BJ (cell line): ENCODE measurements at places on chromosomes 6 and 20. TPM values are rescaled to one million over a fixed set of nuclear protein-coding genes. Genes with fewer than 3 reads are reported as not detected.

DNA sequence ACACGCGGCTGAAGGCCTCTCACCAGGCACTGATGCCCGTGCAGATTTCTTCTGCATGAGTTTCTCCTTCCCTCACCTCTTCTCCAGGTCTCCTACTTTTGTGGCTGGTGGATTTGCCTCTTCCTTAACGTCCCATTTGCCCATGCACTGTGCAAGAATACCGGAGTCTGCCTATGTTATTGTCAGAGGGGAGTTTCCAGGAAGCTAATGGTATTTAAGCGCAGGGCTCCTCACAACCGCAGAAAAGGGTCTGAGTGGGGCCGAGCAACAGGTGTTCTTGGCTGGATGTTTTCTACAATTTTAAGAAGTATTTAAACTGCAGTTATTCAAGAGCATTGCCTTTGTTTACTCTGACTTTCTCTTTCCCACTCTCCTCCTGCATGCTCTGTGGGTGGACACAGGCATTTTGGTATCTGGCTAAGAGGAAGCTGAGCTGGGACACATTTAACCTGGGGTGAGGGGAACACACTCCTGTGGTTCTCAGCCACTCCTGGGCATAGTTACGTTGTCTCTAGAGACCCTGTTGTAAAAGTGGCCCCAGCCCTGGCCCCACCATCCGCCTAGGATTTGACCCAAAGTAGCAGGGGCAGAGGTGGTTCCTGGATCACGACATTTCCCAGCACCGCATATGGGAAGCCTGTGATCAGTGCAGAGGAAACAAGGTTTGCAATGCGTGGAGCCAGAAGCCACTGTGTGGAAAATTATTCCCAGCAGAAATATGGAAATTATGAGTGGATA lies 34.4 kb downstream of the GGTLC1 start:
- no peak for DNase-seq

- DNase-seq, result peak; percentile 19
Observed at GRCh38 chr6:81950877-81951276, 198.4 kb upstream of the TENT5A start.

- DNase-seq, result no peak
Observed at GRCh38 chr20:40016392-40016791, 672.6 kb downstream of the MAFB start.

DNA sequence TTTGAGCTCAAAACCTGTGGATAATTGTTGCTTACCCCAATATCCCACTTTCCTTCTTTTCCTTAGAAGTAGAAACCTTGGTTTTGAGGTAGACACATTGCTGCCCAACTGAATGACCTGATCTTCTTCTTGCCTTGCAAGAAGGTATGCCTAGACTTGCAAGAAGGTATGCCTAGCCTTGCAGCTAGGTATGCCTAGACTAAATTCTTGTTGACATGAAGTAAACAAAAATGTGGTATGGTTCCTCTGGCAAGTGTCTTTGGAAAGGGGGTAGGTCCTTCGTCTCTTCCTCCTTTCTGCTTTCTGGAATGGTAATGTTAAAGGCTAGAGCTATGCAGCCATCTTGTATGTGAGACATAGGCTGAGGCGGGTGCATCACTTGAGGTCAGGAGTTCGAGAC lies 129.2 kb downstream of the GMPR start:
- DNase-seq, result no peak

- DNase-seq, result no peak
Observed at GRCh38 chr6:158752613-158753012, 66.6 kb downstream of the EZR start.

MMP24 gene
- polyA plus RNA-seq, result 1.5 and 2.3 TPM in 2 replicates

- DNase-seq, result no peak
Observed at GRCh38 chr6:1179571-1180459, 132.1 kb upstream of the FOXQ1 start.

DNA sequence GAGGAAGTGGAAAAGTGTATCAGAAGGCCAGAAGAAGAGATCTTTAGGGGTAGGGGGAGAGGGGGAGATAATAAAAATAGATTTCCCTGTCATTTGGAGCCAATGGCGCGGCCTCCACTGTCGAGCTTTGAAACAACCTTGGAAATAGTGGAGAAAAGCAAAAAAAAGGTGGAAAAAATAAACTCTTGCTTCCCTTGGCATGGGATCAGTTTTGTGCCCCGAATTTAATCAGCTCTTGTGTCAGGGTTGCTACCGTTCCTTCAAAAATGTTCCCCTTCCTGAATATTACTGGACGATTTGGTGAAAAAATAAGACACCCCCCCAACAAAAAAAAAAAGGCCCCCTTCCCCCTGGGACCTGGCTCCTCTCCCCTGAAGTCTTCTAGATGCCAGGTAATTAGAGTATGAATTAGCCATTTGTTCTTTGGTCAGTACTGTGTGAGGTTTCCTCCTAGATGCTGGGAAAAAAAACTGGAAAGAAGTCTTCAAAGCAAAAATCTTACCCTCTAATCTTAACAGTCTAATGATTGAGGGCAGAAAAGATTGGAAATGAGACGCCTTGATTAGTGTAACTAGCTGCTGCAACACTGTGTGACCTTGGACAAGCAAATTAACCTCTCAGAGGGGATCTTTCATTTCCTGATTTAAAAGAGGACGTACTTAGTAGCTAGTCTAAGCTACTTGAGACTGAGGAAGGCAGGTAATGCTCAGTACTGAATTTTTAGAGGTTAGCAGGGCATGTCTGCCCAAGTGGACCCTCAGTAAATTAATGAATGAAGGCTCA lies 872 bp upstream of the RBM39 start:
- no peak for DNase-seq

DNA sequence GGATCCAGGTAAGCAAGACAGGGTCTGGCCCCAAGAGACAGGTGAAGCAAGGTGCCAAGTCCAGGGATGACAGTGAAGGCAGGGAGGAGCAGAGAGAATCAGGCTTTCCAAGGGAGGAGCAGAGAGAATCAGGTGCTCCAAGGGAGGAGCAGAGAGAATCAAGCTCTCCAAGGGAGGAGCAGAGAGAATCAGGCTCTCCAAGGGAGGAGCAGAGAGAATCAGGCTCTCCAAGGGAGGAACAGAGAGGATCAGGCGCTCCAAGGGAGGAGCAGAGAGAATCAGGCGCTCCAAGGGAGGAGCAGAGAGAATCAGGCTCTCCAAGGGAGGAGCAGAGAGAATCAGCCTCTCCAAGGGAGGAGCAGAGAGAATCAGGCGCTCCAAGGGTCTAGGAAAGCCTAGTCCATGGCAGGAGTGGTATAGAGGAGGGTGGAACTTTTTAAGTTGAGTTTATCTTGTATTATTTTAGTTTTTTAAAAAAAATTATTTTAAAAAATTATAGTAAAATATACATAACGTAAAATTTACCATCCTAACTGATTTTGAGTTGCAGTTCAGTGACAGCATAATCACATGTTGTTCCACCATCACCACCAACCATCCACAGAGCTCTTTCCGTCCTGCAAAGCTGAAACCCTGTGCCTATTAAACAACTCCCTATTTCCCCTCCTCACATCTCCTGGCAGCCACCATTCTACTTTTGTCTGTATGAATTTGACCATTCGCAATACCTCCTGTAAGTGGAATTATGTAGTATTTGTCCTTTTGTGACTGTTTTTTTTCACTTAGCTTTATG lies 64.1 kb downstream of the SASH1 start:
- no peak for DNase-seq

NRSN1 gene
- not detected in 2 replicates for polyA plus RNA-seq

BPIFB2 gene
- not detected in 2 replicates for polyA plus RNA-seq

AP5S1 gene
- polyA plus RNA-seq, result 7.5 and 12.2 TPM in 2 replicates

DNA sequence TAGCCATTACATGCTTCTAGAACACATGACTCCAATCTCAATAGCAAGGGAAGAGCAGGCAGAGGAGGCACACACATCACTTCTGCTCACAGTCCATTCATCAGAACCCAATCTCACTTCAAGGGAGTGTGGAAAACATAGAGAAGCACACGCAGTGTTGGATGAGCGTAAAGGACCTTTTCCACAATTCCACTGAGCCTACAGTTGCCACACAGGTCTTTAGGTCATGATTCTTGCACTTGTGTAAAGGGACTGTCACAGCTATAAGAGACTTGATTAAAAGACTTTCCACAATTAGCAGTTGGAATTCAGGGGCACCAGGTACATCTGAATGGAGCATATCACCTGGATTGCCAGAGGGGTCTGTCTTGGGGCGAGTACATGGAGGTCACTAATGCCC lies 86.2 kb downstream of the TBC1D7 start:
- DNase-seq, result no peak

- DNase-seq, result no peak
Observed at GRCh38 chr20:10971096-10971495, 297.3 kb upstream of the JAG1 start.

DNA sequence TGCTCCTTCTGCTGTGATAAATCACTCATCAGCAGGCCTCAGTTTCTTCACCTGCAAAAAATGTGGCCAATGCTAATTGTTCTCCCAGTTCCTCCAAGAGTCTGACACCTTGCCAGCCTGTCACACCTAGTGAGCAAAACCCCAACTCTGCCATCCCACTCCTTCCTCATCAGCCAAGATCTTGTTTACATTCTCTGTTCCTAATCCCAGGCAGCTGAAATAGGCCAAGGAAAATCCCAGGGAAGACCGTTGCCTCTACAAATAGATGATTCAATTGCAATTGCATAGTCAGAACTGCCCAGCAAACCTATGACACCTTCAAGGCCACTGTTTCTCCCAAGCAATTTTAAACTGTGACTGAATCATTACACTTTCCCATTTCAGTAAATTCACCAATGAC lies 78.7 kb downstream of the GMDS start:
- DNase-seq, result no peak

- no peak for DNase-seq
Observed at GRCh38 chr20:17171746-17172280, 55.0 kb upstream of the PCSK2 start.

OTOR gene
- polyA plus RNA-seq, result not detected in 2 replicates

- no peak for DNase-seq
Observed at GRCh38 chr6:127794405-127794804, 106.5 kb downstream of the THEMIS start.
